H1 (cell line): ENCODE measurements at places on chromosomes 4 and X.
A peak's percentile ranks its signal among the peaks of the same experiment; 100 is the strongest.

DNA sequence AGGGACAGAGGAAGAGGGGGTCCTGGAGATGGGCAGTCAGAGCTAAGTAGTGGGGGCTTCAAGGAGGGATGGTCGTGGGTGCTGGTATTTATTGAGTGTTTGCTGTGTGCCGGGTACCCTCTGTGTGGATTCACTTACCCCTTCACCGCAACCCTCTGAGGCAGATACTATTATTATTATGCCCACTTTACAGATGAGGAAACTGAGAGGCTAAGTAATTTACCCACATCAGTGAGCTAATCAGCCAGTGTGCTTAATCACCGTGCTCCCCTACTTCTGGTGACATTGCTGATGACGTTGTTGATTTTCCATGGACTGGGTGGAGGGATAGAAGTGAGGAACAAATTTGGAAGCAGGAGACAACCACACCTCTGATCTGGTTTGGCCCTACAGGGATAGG, 4.1 kb upstream of the KIAA0232 start:
- H3K4me1 ChIP-seq: peaks cover 18% of the 10 kb centered on the region
- no peaks in the 10 kb centered on the region for H3K27me3 ChIP-seq
- H3K4me3 ChIP-seq: no peak overlapping the region

DNA sequence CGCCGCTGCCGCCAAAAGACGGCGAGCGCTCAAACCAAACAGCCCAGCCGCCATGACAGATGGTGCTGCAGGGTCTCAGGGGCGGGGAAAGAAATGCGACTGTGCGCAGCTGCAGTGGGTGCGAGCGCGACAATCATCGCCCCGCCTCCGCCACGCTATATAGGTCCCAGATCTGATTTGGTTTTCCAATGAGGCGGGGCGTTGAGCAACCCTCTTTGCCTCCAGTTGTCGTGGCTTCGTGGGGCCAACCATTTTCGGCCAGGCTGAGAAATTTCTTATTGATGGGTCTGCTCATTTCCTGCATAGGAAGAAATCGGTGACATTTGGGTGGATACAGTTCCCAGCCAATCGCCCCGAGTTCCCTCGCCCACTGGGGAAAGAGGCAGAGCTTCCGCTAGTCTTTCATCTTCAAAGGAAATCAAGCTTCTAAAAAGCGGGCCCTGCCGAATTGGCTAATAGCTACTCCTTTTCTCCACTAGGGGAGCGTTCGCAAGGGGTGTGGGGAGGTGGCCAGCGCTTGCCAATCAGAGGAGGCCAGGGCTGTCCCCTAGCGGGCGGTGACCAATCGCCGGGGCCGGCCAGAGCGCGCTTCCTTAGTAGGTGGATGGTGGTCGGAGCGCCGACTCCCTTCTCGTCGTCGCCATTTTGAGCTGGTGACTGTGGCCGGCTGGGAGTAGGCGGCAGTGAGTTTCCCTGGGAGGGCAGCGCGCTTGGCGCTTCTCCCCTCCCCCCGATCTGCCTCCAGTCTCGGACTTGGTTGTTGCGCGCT, at the start of the genes NDUFB11 and RBM10:
Gene NDUFB11 (minus strand): TSS at position 77 of the 769 bp plus-strand sequence. CDS start 23 bp downstream, at position 54.
Gene RBM10 (plus strand): TSS at position 596 of the 769 bp plus-strand sequence. CDS start 2,261 bp downstream, outside the sequence.
- H3K4me3 ChIP-seq: peak within 1 kb of the TSS; percentile 87
- no peaks in the 10 kb centered on the region; the same call in 1 of the 2 replicates for H3K36me3 ChIP-seq
- peak within 1 kb of the TSS; percentile 83 for H3K27ac ChIP-seq

DNA sequence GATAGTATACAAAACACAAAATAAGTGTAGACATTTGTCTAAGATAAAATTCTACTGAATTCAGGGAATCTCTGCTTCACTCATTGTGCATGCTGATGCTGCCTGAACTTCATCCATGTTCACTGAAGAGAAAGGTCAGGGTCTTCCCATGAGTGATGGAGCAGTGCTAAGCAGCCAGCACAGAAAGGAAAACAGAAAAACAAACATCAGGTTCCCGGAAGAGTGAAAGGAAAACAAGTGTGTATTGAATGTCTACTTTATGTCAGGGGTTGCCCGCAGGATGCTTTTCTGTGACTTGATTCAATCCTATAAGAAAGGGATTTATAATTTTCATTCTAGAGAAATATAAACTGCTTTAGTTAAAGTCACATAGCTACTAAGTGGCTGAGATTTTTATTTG, 522.4 kb downstream of the RAB28 start:
- no peak for DNase-seq
- no peak overlapping the region for H3K4me3 ChIP-seq
- no peaks in the 10 kb centered on the region for H3K27me3 ChIP-seq
- no peaks in the 10 kb centered on the region for H3K4me1 ChIP-seq

- H3K4me3 ChIP-seq: no peak overlapping the region
- no peaks in the 10 kb centered on the region for H3K36me3 ChIP-seq
- H3K4me1 ChIP-seq: no peaks in the 10 kb centered on the region
- DNase-seq: no peak
Measured at GRCh38 chrX:37781081-37781480, 1.2 kb downstream of the CYBB start.

- H3K27ac ChIP-seq: no peak overlapping the region
- no peak overlapping the region for H3K4me3 ChIP-seq
- peak; percentile 23 for DNase-seq
- peaks cover 2% of the 10 kb centered on the region for H3K36me3 ChIP-seq
- H3K4me1 ChIP-seq: no peaks in the 10 kb centered on the region; the same call in 1 of the 2 replicates
- no peaks in the 10 kb centered on the region for H3K27me3 ChIP-seq
Measured at GRCh38 chrX:65528705-65529340, 5.8 kb downstream of the LAS1L start.
